ENCODE measurements at places on chromosomes 12 and 14. TPM values are rescaled to one million over a fixed set of nuclear protein-coding genes. Genes with fewer than 3 reads are reported as not detected.

GRCh38 chr12:64061868-64062375, 160.2 kb downstream of the KICS2 start:
- no peak overlapping the region for H3K4me3 ChIP-seq
- no peak overlapping the region for H3K27ac ChIP-seq
- no peak for DNase-seq

GRCh38 chr14:88004506-88005036, 364 bp upstream of the GPR65 start:
- peaks cover 37% of the 10 kb centered on the region for H3K36me3 ChIP-seq
- H3K4me3 ChIP-seq = peak overlapping the region; percentile 77
- H3K27ac ChIP-seq = peak overlapping the region; percentile 78
- H3K4me1 ChIP-seq = peaks cover 59% of the 10 kb centered on the region

The PIANP gene
- not detected for total RNA-seq

DNA sequence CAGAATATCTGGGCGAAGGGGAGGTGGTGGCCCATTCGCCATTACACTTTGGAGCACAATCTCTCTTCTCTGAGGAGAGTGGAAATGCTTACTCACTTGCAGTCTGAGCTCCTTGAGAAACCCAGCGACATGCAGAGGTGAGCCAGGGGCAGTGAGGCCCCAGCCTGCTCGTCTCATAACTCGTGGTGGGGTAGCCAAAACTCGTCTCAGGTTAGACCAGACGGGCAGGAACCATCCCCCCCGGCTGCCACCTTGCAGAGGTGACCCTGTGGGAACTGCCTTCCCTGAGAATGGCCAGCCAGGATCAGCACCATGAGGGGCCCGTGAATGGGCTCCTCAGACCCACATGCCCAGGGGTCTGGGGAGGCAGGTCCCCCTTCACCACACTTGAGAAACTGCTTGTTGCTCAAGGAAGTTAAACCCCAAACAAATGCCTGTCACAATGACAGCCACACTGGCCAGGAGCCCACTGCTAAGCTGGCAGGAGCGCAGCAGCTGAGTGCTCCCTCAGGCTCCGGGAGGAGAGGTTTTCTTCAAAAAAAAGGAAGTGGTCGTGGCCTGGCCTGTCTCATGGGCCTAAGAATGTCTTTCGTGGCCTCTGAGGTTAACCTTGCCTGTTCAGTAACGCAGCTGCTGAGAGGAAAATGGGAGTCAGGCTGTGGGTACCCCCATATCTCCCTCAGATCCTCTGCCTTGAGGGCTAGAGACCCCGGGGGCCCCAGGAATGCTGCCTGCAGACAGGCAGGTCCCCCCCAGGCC, 9.2 kb upstream of the ALDH2 start:
- peaks cover 15% of the 10 kb centered on the region for H3K4me1 ChIP-seq
- DNase-seq = no peak
- peaks cover 4% of the 10 kb centered on the region for H3K36me3 ChIP-seq
- H3K27ac ChIP-seq = no peak overlapping the region

- H3K27ac ChIP-seq = no peak overlapping the region
- H3K27me3 ChIP-seq = no peaks in the 10 kb centered on the region
- no peaks in the 10 kb centered on the region for H3K36me3 ChIP-seq
- peaks cover 4% of the 10 kb centered on the region for H3K4me1 ChIP-seq
- DNase-seq = no peak
These were observed 41.7 kb downstream of the TSPAN19 start for GRCh38 chr12:84994426-84994825.

DNA sequence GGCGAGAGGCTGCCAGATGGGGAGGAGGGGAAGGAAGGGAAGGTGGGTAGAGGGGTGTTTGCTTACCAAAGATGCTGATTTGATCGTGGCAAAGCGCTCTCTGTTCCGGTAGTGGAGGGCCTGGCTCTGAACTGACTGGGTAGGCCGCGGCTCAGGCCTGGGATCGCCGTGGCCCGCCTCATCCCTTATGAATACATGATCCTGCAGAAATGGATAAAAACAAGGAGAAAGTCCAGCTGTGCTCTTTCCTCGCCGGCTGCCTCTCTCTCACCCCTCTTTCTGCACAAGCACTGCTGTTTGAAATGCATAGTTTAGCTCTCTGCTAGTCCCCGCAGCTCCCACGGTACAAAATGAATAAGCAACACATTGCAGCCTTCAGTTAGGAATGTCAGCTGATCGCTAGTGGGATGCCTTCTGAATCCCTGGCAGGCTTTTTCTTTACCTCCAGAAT, 53.8 kb downstream of the PEBP1 start:
- H3K4me3 ChIP-seq = no peak overlapping the region
- H3K27me3 ChIP-seq = no peaks in the 10 kb centered on the region
- DNase-seq = no peak
- H3K4me1 ChIP-seq = peaks cover 16% of the 10 kb centered on the region

DNA sequence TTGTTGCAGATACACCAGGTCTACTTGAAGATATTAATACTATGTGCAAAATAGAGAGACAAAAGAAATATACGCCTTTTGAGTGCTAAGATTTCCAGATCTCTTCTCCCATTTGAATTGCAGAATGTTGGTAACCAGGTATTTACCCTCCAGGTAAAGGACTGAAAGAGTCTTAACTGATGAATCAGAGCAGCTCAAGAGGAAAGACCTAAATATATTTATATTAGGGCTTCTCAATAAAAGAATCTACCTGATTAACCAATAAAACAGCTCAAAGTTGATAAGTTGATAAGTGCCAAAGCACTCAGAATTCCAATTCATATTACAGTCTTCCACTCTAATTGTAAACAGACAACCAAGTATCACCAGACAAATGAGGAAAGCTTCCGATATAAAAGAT, 59.2 kb downstream of the ZNF641 start:
- H3K27me3 ChIP-seq = no peaks in the 10 kb centered on the region
- H3K4me1 ChIP-seq = peaks cover 4% of the 10 kb centered on the region
- H3K36me3 ChIP-seq = no peaks in the 10 kb centered on the region
- no peak overlapping the region for H3K4me3 ChIP-seq
- no peak overlapping the region for H3K27ac ChIP-seq

GRCh38 chr12:121806009-121806545, 2.3 kb downstream of the SETD1B start:
- H3K4me3 ChIP-seq = peak overlapping the region; percentile 85
- no peak for DNase-seq
- peak overlapping the region; percentile 79 for H3K27ac ChIP-seq
- peaks cover 31% of the 10 kb centered on the region for H3K4me1 ChIP-seq
- H3K27me3 ChIP-seq = no peaks in the 10 kb centered on the region

The ACOT6 gene
- not detected for total RNA-seq

GRCh38 chr14:82134411-82134810, 600.8 kb upstream of the SEL1L start:
- no peak overlapping the region for H3K27ac ChIP-seq
- H3K36me3 ChIP-seq = no peaks in the 10 kb centered on the region
- H3K4me3 ChIP-seq = no peak overlapping the region

The PRDM4 gene
- 20.3 TPM for total RNA-seq

GRCh38 chr12:88546226-88546625, 34.0 kb downstream of the KITLG start:
- H3K36me3 ChIP-seq = no peaks in the 10 kb centered on the region
- no peaks in the 10 kb centered on the region for H3K4me1 ChIP-seq
- H3K4me3 ChIP-seq = no peak overlapping the region

DNA sequence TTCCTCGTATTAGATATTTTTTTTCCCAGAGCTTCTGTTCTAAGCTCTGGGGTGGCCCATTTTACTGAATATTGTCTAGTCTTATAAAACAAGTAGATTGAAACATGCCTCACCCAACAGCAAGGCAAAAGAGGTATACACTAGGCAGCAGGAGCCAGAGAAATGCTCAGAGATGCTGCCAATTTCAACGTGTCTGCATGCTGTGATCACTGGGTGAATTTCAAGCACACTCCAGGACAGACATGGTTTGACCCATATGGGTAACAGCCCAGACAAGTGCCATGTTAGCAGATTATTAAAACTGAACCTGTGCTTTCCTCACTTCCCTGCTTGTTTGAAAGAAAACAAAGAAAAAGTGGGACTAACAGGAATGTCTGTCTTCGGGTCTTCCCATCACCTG, 321.3 kb downstream of the MED13L start:
- no peaks in the 10 kb centered on the region for H3K27me3 ChIP-seq
- H3K4me3 ChIP-seq = no peak overlapping the region
- H3K4me1 ChIP-seq = peaks cover 5% of the 10 kb centered on the region
- H3K27ac ChIP-seq = no peak overlapping the region
- H3K36me3 ChIP-seq = peaks cover 11% of the 10 kb centered on the region

The CCND2 gene
- 749 TPM for total RNA-seq
